ENCODE measurements at places on chromosomes 7 and 10. TPM values are rescaled to one million over a fixed set of nuclear protein-coding genes. Genes with fewer than 3 reads are reported as not detected.
A peak's percentile ranks its signal among the peaks of the same experiment; 100 is the strongest.

- no peaks in the 10 kb centered on the region for H3K27me3 ChIP-seq
- H3K4me1 ChIP-seq = peaks cover 16% of the 10 kb centered on the region
- H3K27ac ChIP-seq = no peak overlapping the region
- H3K36me3 ChIP-seq = no peaks in the 10 kb centered on the region
- H3K4me3 ChIP-seq = no peak overlapping the region
Measured at GRCh38 chr7:69803699-69804516, 205.6 kb downstream of the AUTS2 start.

The VAX1 gene
- not detected for total RNA-seq

- no peaks in the 10 kb centered on the region for H3K27me3 ChIP-seq
- no peak for DNase-seq
- no peak overlapping the region for H3K4me3 ChIP-seq
- H3K27ac ChIP-seq = no peak overlapping the region
- no peaks in the 10 kb centered on the region for H3K36me3 ChIP-seq
- peaks cover 32% of the 10 kb centered on the region for H3K4me1 ChIP-seq
Measured at GRCh38 chr10:60818134-60818770, 40.0 kb downstream of the CDK1 start.

The CYP2C19 gene
- total RNA-seq = not detected

The LLCFC1 gene
- not detected for total RNA-seq

- H3K36me3 ChIP-seq = no peaks in the 10 kb centered on the region
- no peak overlapping the region for H3K4me3 ChIP-seq
- H3K27me3 ChIP-seq = no peaks in the 10 kb centered on the region
- H3K4me1 ChIP-seq = no peaks in the 10 kb centered on the region
- H3K27ac ChIP-seq = no peak overlapping the region
Measured at GRCh38 chr10:317926-318325, 182.7 kb downstream of the ZMYND11 start.

GRCh38 chr7:51210766-51211165, 105.8 kb downstream of the COBL start:
- H3K36me3 ChIP-seq = no peaks in the 10 kb centered on the region
- H3K4me1 ChIP-seq = no peaks in the 10 kb centered on the region
- no peak overlapping the region for H3K4me3 ChIP-seq
- H3K27ac ChIP-seq = no peak overlapping the region
- DNase-seq = no peak
- no peaks in the 10 kb centered on the region for H3K27me3 ChIP-seq

DNA sequence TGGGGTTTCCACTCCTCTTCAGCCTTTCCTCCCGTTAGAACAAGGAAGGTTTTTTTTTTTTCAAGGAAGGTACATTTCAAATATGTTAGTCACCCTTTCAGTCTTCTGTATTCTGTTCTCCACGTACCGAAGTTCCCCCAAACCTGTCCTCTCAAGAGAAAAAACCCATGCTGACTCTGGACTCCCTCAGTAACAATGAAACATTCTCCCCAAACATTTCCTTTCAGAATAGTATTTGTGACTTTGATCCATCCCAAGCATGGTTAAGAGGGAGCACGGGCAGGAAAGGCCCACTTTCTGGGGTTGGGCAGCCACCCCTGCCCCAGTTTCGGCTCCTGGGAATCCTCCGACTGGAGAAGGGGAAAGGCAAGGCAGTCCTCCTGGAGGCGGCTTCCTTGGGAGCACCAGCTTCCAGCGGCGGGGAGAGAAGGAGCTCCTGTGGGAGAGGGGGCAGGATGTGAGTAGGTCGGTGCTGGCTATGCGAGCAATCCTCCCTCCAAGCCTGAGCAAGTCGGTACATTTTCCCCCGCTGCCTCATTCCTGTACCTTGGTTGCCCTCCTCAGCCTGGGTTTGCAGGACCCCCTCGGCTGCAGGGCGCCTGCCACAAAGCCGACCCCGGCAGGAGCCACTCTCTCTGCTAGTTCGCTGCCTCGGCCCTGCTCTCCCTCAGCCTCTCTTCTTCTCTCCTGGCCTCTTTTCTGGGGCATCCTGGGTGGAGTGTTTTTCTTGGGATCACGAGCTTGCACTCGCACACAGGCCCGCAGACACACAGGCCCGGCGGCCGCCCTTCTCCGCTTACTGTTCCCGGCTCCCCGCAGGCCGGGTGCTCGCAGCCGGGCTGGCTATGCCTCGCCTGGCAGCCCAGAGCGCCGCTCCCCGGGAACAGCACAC, 2.1 kb upstream of the HOXA1 start:
- peak overlapping the region; percentile 97 for H3K4me3 ChIP-seq
- H3K27me3 ChIP-seq = no peaks in the 10 kb centered on the region
- DNase-seq = no peak

DNA sequence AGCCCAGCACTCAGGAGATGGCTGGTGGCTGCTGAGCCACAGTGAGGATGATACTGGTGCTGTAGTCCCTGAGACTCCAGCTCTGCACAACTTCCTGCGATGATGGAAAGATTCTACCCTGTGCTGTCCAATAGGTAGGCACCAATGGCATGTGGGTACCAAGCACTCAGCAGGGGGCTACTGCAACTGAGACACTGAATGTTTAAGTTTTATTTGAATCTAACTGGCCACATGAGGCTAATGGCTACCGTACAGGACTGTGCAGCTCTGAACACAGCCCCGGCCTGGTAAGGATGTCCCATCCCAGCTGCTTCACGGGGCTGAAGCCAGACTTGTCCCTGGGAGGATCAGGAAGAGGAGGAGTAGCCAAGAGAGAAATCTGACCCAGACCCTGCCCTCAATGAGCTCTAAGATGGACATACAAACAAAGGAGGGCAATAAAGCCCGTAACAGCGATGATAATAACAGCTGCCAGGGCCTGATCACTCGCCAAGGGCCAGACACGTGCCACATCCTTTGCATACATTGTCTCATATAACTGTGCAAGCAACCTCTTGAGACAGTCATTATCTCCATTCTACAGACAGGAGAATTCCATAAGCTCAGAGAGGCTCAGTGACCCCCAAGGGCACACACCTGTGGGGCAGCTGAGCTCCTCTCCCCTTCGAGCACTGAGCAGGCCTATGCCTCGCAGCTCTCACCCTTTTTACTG, 3.8 kb downstream of the GPRIN2 start:
- H3K36me3 ChIP-seq = no peaks in the 10 kb centered on the region
- no peaks in the 10 kb centered on the region for H3K4me1 ChIP-seq
- H3K27ac ChIP-seq = no peak overlapping the region
- no peak for DNase-seq
- no peak overlapping the region for H3K4me3 ChIP-seq
- H3K27me3 ChIP-seq = peaks cover 24% of the 10 kb centered on the region

GRCh38 chr7:66377045-66377444, 171.9 kb downstream of the TPST1 start:
- no peak overlapping the region for H3K4me3 ChIP-seq
- H3K4me1 ChIP-seq = no peaks in the 10 kb centered on the region
- DNase-seq = no peak

The GAD2 gene
- not detected for total RNA-seq

- H3K27ac ChIP-seq = no peak overlapping the region
- no peaks in the 10 kb centered on the region for H3K36me3 ChIP-seq
- H3K27me3 ChIP-seq = no peaks in the 10 kb centered on the region
- DNase-seq = no peak
- H3K4me3 ChIP-seq = no peak overlapping the region
Measured at GRCh38 chr10:115657161-115657860, 564.1 kb downstream of the ATRNL1 start.

GRCh38 chr10:97157578-97158095, 28.1 kb downstream of the SLIT1 start:
- no peak for DNase-seq
- H3K27ac ChIP-seq = no peak overlapping the region

- H3K27ac ChIP-seq = no peak overlapping the region
- H3K27me3 ChIP-seq = no peaks in the 10 kb centered on the region
- H3K4me3 ChIP-seq = no peak overlapping the region
- no peak for DNase-seq
Measured at GRCh38 chr7:38541440-38541839, 89.7 kb downstream of the AMPH start.

The MRPS24 gene
- total RNA-seq = 228 TPM

- H3K27me3 ChIP-seq = no peaks in the 10 kb centered on the region
- H3K4me3 ChIP-seq = no peak overlapping the region
- H3K27ac ChIP-seq = no peak overlapping the region
Measured at GRCh38 chr10:70804421-70804808, 11.3 kb upstream of the SGPL1 start.

All from gastrocnemius medialis (tissue), 4 donors.